ENCODE measurements at places on chromosomes 3 and 15.

GRCh38 chr3:168312984-168313383 is 217.3 kb upstream of the GOLIM4 start:
- no peak for DNase-seq

- DNase-seq: no peak
Measured at GRCh38 chr3:147618691-147619090, 209.5 kb downstream of the ZIC1 start.

DNA sequence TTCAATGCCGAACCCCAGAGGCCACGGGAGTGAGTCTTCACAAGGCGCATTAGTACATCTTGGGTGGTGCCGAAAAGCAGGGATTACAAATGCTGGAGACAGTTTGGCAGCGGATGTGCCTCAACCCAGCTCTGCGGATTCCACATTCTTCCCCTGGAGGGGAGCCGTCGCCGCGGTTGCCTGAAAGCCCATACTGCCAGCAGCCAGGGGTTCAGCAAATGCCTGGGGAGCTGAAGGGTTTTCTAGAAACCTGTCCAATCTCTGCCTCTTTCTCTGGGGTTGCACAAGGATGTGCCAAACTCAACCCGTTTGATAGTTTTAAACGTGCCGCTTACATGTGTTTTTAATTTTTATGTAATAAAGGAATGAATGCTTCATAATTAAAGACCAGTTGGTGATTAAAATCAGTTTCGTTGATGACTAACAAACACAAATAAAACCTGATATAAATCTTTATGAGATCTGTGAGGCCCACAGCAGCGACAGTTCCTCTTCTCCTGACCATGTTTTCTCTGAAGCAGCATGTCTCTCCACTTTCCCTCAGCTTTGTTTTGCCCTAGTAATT is 74.6 kb upstream of the LEKR1 start:
- DNase-seq: peak; percentile 71

GRCh38 chr15:52680041-52680391 is 828 bp upstream of the ATOSA start:
- DNase-seq: no peak

- no peak for DNase-seq
Measured at GRCh38 chr3:119400466-119400865, 62.9 kb downstream of the TMEM39A start.

- DNase-seq: peak; percentile 54
Measured at GRCh38 chr3:36893137-36893557, 51.7 kb downstream of the TRANK1 start.

DNA sequence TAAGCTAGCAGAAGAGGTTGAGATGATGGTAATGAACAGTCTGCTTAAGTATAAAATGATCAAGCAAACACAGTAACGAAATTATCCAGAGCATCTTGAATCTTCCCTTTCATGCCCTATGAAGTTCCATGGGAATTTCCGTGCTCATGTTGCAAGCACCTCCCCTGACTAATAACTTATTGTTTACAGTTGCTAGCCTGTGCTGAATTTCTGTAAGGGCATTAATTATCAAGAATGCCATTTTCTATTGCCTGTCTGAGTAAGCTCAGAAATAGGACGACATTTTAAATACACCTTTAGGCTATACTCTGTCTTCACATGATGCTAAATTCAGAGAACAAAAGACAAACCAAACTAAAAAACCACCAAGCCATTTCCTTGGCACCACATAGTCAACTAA is 257.5 kb upstream of the LRTM1 start:
- no peak for DNase-seq

DNA sequence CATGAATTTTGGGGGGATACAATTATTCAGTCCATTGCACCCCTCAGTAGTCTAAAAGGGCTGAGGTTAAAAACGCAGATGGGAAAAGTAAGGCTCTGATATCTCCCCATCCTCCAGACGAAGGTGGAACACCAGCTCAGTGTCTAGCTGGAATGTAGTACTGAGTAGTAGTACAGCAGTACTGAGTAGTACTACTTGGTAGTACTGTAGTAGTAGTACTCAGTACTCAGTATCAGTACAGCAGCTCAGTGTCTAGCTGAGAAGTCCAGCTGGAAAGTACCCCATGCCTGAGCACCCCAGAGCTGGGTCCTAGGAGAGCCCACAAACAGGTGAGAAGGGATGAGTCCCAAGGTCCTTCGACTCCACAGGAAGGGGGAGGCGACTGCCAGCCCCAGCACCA is 148.7 kb downstream of the XXYLT1 start:
- no peak for DNase-seq

GRCh38 chr3:133717424-133717823 is 28.8 kb upstream of the TF start:
- DNase-seq: no peak

DNA sequence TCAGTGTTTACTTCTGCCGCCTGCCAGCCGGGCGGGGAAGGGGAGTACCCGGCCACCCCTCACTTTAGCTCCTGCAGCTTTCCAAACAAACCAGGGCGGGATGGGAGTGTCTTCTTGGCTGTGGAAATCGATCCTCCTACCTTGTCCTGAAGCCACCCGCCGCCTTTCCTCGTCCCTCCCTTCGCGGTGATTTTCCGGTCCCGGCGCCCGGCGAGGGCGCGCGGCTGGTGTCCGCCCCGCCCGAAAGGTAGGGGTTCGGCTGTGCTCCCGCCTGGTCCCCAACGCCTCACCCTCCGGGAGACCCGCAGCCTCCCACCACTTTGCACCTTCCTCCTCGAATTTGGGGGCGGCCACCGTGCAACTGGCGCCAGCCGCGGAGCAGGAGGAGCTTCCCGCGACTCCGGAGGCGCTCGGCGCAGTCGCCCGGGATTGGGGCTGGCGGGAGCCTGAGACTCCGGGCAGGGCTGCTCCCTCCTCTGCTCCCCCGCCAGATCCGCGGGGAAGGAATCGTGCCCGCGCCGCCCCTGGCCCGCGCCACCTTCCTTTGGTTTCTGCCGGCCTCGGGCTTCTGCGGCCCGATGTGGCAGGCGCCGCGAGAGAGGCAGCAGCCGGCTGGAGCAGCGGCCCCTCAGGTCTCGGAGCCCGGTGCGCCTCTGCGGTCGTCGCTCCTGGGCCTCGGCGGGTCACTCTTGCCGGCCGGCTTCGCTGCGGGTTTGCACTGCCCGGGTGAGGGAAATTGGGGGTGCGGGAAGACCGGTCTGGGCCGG is 30.7 kb upstream of the ST3GAL6 start:
- DNase-seq: no peak

DNA sequence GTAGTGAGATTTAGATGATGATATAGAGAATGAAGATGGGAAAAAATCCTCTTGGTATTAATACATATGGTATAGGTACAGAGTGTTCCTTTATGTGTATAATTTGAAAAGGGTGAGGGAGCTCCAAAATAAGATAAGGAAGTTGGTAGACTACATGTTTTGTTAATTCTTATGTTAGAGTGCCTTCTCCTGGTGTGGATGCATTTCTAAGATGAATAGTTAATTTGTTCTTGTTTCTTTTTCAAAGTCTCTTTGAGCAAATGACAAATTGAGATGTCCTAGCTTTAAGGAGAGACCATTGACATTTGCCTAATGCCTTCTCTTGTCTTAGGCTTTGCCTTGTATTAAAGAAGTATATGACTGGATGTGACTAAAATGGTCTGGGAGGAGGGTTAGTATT is 34.1 kb downstream of the AKAP13 start:
- DNase-seq: no peak

DNA sequence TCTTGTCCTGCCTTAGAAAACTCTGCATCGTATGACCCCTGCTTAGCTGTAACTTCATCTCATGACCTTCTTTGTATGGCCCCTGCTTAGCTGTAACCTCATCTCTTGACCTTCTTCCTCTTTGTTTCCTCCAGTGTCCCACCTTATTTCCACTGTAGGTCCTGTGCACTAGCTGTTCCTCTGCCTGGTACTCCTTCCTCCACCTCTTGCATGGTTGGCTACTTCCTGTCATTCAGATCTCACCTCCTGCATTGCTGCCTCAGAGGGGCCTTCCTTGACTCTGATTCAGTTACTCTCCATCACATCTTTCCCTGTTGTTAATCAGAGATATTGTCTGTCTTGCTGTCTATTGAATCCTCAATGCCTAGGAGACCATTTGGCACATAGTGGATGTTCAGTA is 63.2 kb downstream of the PDE8A start:
- DNase-seq: no peak

DNA sequence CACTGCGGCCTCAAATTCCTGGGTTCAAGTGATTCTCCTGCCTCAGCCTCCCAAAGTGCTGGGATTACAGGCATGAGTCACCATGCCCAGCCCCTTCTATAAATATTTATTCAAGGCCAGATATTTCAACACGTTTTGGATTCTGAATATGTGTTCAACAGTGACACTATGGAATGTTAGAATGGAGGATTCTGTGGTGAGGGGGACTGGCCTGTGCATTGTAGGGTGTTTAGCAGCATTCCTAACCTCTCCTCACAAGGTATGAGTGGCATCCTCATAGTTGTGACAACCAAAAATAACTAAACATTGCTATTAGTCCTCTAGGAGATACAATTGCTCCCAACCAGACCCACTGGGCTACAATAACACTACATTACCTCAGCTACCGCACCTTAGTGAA is 104.0 kb upstream of the ATP10A start:
- no peak for DNase-seq

DNA sequence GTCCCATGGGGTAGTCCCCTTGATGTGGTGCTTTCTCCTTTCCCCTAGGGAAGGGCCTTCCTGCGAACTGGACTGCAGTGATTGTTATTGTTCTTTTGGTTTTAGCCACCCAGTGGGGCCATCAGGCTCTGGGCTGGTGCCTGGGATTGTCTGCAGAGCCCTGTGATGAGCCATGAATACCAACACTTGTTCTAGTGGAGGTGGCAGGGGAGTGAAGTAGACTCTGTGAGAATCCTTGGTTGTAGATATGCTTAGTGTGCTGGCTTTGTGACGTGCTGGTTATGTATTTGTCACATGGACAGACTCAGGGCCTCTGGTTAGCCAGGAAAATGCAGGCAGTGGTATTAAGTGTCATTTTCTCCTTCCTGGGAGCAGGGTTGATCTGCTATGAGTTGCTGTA is 51.8 kb upstream of the NDUFB4 start:
- DNase-seq: no peak

DNA sequence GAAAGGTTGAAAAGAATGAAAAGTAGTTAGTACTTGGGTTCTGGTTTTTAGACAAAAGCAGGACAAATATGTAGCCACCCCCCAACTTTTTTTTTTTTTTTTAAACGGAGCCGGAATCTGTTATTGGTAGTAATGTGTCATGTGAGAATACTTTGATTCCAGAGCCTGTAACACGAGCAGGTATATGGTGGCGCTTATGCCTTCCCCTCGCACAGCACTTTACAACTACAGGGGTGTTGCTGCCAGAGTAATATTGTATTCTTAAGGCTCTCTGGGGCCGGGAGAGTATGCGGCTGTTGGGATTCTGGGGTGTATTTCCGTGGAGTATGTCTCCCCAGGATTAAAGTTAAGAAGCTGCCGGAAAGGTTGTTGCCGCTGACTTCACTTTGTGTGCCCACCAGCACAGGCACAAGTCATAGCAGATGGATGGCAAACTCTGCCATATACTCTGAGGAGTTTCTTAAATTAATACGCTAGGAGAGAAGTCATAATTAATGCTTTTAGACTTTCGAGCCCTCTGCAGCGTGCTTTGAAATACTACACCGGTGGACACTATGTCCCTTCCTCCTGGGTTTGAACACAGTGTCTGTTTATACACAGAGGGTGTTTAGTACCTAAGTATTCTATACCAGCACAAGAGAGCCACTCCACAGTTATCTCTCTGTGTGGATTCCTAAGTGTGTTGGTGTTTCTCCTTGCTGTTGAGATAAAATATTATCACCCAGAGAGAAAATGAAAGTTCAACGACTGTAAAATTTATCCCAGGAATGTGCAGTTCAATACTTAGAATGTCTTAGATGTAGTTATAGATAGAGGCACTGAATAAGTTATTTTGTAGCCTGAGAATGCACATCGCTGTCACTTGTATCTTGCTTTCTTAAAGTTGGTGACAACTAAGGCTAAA is 1.4 kb downstream of the MBNL1 start:
- peak; percentile 43 for DNase-seq

DNA sequence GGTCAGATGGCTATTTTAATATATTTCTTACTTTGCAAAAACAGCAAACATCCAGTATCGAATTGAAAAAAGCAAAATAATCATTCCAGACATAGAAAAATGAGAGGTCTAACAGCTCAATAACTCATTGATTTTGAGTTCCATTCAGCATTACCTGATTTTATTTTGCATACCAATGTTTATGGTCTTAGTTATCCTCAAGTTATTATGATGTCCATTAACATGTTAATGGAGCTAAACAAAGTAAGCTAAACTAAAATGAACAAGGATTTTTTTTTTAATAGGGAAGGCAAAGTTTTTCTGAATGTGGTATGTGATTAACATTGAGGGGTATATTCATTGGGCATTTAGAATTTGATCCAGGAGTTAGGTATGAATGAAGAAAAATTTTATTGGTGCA is 13.1 kb downstream of the MYH15 start:
- DNase-seq: no peak

- no peak for DNase-seq
Measured at GRCh38 chr3:128339491-128340012, 127.1 kb downstream of the DNAJB8 start.

DNA sequence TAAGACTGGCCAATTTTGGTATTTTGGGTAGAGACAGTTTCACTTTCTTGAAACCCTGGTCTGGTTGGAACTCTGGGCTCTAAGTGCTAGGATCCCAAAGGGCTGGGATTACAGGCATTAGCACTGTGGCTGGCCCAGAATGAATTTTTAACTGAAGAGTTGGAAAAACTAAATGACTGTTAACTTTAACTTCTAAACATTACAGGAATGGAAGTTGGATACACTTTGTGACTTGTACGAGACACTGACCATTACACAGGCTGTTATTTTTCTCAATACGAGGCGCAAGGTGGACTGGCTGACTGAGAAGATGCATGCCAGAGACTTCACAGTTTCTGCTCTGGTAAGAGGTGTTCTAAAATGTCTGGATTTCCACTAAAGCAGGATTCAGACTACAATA is 3.5 kb downstream of the EIF4A2 start:
- no peak for DNase-seq

GRCh38 chr3:174737966-174738365 is 121.2 kb upstream of the NAALADL2 start:
- no peak for DNase-seq

DNA sequence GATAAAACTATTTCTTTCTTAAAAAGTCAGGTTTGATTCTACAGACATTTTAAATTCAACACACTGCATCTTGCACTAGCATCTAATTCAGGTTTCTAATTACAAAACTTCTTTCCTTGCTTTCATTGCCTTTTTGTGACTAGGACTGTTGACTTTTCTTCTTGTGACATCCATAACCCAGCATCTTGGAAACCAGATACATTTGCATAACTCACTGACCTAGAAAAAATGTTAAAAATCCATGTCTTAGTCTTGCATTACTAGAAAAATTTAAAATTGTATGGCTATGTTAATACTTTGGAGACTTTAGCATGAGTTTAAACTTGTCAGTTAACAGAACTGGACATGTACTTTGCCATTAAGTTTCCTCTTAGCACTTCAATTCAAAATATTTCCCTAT is 72.7 kb downstream of the DTWD1 start:
- no peak for DNase-seq

GRCh38 chr15:61794276-61794675 is 266.0 kb downstream of the VPS13C start:
- DNase-seq: no peak

- DNase-seq: no peak
Measured at GRCh38 chr15:85837881-85838280, 43.2 kb upstream of the KLHL25 start.

- DNase-seq: no peak
Measured at GRCh38 chr3:13668136-13668535, 119.2 kb downstream of the FBLN2 start.
